ENCODE measurements at places on chromosomes 4 and X. TPM values are rescaled to one million over a fixed set of nuclear protein-coding genes. Genes with fewer than 3 reads are reported as not detected.

HEPH gene
- total RNA-seq, result not detected

- no peak overlapping the region for H3K27ac ChIP-seq
- no peak overlapping the region for H3K4me3 ChIP-seq
- no peak for DNase-seq
- H3K36me3 ChIP-seq, result no peaks in the 10 kb centered on the region
- no peaks in the 10 kb centered on the region for H3K4me1 ChIP-seq
Measured at GRCh38 chr4:169397762-169398161, 127.0 kb upstream of the SH3RF1 start.

DNA sequence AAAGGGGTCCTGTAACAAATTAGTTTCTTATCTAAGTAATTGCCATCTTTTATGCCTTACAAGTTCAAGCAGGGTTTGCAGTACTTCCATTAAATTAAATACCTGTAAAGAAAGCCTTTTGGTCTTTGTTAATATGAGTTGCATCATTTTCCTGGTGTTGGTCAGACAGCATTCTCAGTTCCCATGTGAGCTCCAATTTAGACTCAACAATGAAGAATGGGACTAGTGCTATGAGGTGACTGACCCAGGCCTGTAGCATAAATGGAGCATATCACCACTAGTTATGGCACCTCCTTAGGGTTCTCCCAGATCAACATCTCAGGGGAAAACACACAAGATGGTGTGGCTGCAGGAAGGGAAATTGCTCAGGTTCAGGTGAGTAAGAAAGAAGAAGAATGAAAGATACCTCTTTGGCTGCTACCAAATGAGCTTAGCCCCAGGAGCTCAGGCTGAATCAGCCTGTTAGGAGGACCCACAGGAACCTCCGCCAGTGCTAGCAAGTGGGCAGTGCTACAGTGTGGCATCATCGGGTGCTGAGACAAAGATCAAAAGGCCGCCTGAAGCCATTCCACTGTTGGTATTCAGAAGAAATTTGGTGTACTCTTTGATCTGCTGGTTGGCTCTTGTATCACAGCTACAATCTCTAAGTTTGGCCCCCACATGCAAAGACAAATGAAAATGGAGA is 1.8 kb downstream of the TTC29 start:
- H3K4me1 ChIP-seq, result peaks cover 5% of the 10 kb centered on the region
- no peaks in the 10 kb centered on the region for H3K36me3 ChIP-seq
- DNase-seq, result no peak
- no peak overlapping the region for H3K27ac ChIP-seq
- H3K4me3 ChIP-seq, result no peak overlapping the region

FAM9A gene
- total RNA-seq, result not detected

DNA sequence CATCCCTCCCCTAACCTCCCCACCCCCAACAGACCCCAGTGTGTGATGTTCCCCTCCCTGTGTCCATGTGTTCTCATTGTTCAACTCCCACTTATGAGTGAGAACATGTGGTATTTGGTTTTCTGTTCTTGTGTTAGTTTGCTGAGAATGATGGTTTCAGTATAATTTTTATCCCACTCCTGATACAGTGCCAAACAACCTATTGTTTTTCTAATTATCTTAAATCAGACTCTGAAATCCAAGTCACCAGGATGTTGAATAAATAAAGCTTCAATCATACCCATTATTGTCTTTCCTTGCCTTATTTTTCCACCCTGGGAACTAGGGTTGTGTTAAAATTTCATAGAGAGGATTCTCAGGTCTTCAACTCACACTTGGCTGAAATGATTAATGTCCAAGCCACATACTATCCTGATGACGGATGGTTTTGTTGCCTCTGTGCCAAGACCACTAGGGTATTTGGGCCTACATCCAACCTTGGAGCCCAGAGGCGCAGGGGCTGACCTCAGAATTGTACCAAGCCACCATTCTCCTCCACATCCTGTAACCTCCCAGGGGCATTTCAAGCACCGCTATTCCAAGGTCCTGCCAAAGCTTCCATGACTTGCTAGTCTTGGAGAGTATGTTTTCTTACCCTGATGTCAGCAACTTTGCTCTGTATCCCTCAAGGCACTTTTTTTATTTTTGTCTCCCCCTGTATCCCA is 332.4 kb downstream of the ARHGAP24 start:
- DNase-seq, result peak; percentile 73
- H3K4me3 ChIP-seq, result no peak overlapping the region
- 0 out of 2 replicates have a peak overlapping the region, but pooled peaks have one; percentile 21 for H3K27ac ChIP-seq
- peaks cover 19% of the 10 kb centered on the region for H3K4me1 ChIP-seq

DNA sequence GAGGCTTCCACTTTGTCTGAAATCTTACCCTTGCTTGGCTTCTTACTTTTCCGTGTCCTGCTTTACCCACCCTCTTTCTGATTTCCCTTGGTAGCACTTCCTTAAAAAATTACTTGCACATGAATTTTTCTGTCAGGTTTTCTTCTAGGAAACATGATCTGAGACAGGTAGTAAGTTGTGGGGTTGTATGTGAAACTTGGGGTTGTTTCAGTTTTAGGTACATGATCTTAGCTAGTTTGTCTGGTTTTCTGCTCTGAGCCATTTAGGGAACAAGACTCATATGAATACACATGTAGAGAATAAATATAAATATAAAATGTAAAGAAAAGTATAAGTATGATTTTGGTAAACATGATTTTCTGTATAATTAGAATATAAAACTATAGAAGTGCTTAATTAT is 17.4 kb upstream of the ARMCX2 start:
- H3K27me3 ChIP-seq, result no peaks in the 10 kb centered on the region
- no peaks in the 10 kb centered on the region for H3K4me1 ChIP-seq
- H3K36me3 ChIP-seq, result no peaks in the 10 kb centered on the region
- no peak for DNase-seq

- no peak overlapping the region for H3K27ac ChIP-seq
- H3K4me3 ChIP-seq, result no peak overlapping the region
- H3K4me1 ChIP-seq, result no peaks in the 10 kb centered on the region
- no peaks in the 10 kb centered on the region for H3K36me3 ChIP-seq
- no peaks in the 10 kb centered on the region for H3K27me3 ChIP-seq
- DNase-seq, result no peak
Measured at GRCh38 chrX:54865208-54865607, 55.4 kb upstream of the TRO start.

- no peak for DNase-seq
- H3K4me1 ChIP-seq, result no peaks in the 10 kb centered on the region
- H3K27me3 ChIP-seq, result no peaks in the 10 kb centered on the region
- H3K27ac ChIP-seq, result no peak overlapping the region
- H3K36me3 ChIP-seq, result no peaks in the 10 kb centered on the region
Measured at GRCh38 chr4:61182915-61183314, 17.2 kb upstream of the ADGRL3 start.

LRRC66 gene
- total RNA-seq, result 1.1 TPM

- H3K27ac ChIP-seq, result no peak overlapping the region
- DNase-seq, result no peak
- no peaks in the 10 kb centered on the region for H3K27me3 ChIP-seq
- peaks cover 21% of the 10 kb centered on the region for H3K4me1 ChIP-seq
- no peaks in the 10 kb centered on the region for H3K36me3 ChIP-seq
- no peak overlapping the region for H3K4me3 ChIP-seq
Measured at GRCh38 chr4:184355857-184356256, 118.5 kb downstream of the IRF2 start.

DNA sequence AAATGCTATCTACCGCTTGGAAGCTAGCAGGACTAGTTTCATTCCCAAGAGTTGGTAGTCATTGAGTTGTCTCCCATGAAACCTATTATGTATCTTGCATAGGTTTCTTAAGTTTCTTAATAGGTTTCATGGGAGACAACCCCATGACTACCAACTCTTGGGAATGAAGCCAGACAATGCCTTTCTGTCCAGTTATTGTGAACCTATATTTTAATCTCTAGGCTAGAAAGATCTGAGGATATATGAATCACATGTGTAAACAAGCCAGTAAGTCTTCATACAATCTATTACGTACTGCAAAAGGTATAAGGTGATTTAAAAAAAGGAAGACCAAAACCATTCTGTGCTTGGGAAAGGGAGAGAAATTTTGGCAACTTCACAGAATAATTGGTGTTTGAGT is 162.6 kb downstream of the INPP4B start:
- H3K4me3 ChIP-seq, result no peak overlapping the region
- H3K27ac ChIP-seq, result peak overlapping the region; percentile 93
- peaks cover 17% of the 10 kb centered on the region for H3K4me1 ChIP-seq
- no peaks in the 10 kb centered on the region for H3K36me3 ChIP-seq

MRPL1 gene
- 23.0 TPM for total RNA-seq

CDX4 gene
- total RNA-seq, result not detected

DCHS2 gene
- total RNA-seq, result 0.06 TPM

MAGEC3 gene
- total RNA-seq, result not detected

SH3RF1 gene
- total RNA-seq, result 21.0 TPM

DNA sequence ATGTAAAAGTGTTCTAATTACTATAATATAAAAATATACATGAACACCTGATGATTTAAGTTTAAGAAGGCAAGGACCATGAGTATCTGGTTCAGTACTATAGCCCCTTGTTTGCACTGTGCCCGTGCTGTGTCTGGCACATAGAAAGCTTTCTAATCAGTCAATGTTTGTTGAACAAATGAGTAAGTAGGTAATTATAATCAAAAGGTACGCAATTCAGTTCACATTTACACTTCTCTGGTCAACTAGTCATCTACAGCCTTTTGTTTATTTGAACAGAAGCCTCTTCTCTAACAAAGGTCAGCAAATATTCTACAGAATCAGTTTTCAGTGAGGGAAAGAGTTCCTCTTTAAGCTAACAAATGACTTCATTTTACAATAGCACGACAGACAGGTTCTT is 523.3 kb downstream of the SMARCA1 start:
- H3K27ac ChIP-seq, result no peak overlapping the region
- H3K27me3 ChIP-seq, result no peaks in the 10 kb centered on the region
- no peaks in the 10 kb centered on the region for H3K36me3 ChIP-seq
- no peak for DNase-seq
- no peaks in the 10 kb centered on the region for H3K4me1 ChIP-seq

MAP3K15 gene
- total RNA-seq, result 3.4 TPM

GRCh38 chrX:46737462-46737861 is 21.5 kb downstream of the SLC9A7 start:
- H3K27me3 ChIP-seq, result no peaks in the 10 kb centered on the region
- no peak overlapping the region for H3K27ac ChIP-seq

DNA sequence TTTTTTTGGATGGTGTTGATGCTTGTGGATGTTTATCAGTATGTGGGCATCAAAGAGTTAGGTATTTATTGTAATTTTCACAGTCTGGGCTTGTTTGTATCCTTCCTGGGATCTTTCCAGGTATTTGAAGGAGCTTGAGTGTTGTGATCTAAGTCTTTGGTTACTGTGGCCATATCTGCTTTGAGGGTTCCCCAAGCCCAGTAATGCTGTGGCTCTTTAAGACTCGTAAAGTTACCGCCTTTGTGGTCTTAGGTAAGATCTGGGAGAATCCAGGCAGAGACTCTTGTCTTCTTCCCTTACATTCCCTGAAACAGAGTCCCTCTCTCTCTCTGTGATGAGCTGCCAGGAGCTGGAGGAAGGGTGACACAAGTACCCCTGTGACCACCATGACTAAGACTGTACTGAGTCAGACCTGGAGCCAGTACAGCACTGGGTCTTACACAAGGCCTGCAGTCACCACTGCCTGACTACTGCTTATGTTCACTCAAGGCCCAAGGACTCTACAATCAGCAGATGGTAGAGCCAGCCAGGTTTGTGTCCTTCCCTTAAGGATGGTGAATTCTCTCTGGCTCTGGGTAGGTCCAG is 62.2 kb downstream of the FMR1NB start:
- no peaks in the 10 kb centered on the region for H3K4me1 ChIP-seq
- no peak overlapping the region for H3K27ac ChIP-seq
- no peak overlapping the region for H3K4me3 ChIP-seq

- H3K4me1 ChIP-seq, result peaks cover 14% of the 10 kb centered on the region
- no peaks in the 10 kb centered on the region for H3K36me3 ChIP-seq
- H3K27me3 ChIP-seq, result no peaks in the 10 kb centered on the region
- no peak overlapping the region for H3K4me3 ChIP-seq
- no peak overlapping the region for H3K27ac ChIP-seq
Measured at GRCh38 chr4:125397226-125397625, 82.5 kb downstream of the FAT4 start.

CFP gene
- total RNA-seq, result 0.12 TPM

HERC5 gene
- 2.6 TPM for total RNA-seq

TBX22 gene
- total RNA-seq, result not detected

DNA sequence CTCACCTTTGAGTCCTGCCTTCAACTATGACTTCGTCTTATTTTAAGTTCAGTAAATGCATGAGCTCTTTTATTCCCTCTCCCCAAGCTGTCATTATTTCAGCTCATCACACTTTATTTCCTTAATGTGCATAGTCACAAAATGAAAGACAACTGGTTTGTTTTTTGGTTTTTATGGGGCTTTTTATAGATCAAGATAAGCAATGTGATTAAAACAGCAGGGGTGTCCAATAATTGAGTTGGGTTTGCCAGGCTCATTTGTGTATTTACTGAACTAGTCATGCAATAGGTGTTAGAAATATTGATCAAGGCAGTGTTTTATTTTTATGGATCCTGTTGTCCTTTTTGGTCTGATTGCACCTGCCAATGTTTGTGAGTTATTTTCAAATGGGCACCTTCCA is 102.2 kb downstream of the FRMPD4 start:
- peaks cover 14% of the 10 kb centered on the region for H3K4me1 ChIP-seq
- H3K27ac ChIP-seq, result no peak overlapping the region
- no peak overlapping the region for H3K4me3 ChIP-seq

DNA sequence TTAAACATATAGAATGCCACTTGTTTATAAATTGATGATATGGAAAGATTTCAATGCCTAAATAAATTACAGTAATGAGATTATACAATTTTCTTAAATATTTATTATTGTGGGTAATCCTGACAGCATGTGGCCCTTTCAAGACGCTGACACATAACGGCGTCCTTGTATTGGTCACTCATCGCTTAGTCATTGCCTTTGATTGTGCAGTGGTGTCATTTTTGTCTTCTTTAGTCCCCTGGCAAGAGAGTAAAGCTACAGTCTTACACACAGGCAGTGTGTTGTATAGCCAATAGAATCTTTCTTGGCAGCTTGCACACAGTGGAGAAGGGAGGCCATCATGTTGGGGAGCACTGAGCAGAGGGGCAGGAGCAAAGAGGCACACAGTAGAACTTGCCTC is 361.8 kb upstream of the GALNT7 start:
- H3K4me3 ChIP-seq, result no peak overlapping the region
- H3K27me3 ChIP-seq, result no peaks in the 10 kb centered on the region
- no peak for DNase-seq
- H3K4me1 ChIP-seq, result no peaks in the 10 kb centered on the region

- DNase-seq, result no peak
- no peaks in the 10 kb centered on the region for H3K27me3 ChIP-seq
- H3K4me3 ChIP-seq, result no peak overlapping the region
Measured at GRCh38 chr4:153081693-153082092, 122.5 kb upstream of the TRIM2 start.

DNA sequence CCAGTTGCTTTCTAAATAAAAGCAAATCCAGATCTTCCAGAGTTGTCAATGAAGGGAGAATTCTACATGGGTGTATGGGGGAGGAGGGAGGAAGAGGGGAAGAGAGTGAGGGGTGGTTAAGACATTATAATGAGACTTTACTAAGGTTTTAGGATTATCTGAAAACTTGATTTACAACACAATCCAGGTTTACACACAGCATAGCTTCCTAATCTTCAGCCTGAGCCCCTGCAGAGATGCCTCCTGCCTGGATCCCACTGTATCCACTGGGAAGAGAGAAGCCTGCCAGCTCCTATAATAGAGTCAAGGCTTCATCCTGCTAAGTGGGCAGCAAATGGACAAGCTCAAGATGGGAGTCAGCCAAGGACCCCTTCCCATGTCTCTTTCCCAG is 85.6 kb upstream of the KIT start:
- no peak for DNase-seq
- peaks cover 39% of the 10 kb centered on the region for H3K27me3 ChIP-seq
- H3K4me3 ChIP-seq, result no peak overlapping the region
- H3K4me1 ChIP-seq, result peaks cover 14% of the 10 kb centered on the region

RBM10 gene
- total RNA-seq, result 87.0 TPM
